Activated effector memory CD4-positive, alpha-beta T cell treated with Interleukin-2 at 50 U/mL for 16 hours (primary cell): ENCODE measurements at places on chromosomes 16 and 17.

- no peak for DNase-seq
Observed at GRCh38 chr16:59148056-59148768, 414.1 kb upstream of the GOT2 start.

DNA sequence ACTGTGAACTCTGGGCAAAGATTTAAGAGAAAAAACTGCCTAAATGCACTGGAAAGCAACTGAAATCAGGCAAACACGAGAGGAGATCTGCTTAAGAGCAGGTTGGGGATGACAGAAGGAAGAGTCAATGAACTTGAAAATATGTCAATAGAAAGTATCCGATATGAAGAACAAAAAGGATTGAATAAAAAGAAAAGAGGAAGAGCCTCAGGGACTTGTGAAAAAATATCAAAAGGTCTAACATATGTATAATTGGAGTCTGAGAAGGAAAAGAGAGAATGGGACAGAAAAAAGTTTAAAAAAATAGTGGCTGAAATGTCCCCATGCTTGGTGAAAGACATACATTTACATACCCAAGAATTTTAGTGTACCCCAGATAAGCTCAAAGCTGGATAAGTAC, 195.5 kb downstream of the COPRS start:
- DNase-seq = no peak

GRCh38 chr16:74501484-74502478, 80.5 kb upstream of the CLEC18B start:
- no peak for DNase-seq

- no peak for DNase-seq
Observed at GRCh38 chr17:52885882-52886281, 727.4 kb upstream of the CA10 start.

GRCh38 chr16:53761962-53762703, 58.2 kb downstream of the FTO start:
- no peak for DNase-seq

DNA sequence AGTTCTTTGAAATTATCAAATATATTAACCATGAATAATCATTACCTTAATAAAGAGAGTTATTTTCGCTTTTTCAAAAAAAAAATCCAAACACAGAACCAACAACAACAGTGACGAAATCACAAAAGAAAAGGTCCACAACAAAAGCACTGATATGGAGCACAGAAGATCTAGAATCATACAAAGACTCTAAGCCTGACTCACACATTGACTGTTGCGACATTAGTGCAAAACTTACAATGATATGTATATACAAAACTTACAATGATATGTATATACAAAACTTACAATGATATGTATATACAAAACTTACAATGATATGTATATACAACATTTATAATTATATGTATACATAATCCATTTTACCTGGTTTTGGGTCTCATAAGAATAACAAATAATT, 117.7 kb downstream of the USP22 start:
- DNase-seq = no peak

DNA sequence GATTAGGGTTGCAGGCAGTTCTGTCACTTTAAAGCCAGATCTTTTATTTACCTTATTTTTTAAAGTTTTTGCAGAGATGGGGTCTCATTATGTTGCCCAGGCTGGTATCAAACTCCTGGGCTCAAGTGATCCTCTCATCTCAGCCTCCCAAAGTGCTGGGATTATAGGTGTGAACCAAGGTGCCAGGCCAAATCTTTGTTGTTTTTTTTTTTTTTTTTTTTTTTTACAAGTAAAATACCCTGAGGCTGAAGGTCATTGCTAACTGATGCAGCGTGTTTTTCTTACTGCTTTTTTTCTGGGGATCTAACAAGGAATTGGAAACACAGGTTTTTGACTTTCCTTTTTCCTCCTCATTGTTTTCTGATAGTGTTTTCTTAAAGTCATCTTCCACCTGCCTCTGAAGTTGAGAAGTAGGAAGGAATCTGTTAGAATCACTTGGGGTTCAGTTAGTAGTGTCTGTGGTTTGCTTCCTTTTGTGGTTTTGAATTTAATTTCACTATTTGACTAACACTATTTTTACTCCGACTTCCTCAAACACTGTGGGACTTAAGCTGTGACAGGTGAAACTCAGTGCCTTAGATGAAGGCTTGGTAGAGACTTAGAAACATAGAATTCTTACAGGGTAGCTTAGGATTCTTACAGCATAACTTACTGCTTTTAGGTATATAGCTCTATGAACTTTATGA, 22.2 kb downstream of the CLTC start:
- no peak for DNase-seq

DNA sequence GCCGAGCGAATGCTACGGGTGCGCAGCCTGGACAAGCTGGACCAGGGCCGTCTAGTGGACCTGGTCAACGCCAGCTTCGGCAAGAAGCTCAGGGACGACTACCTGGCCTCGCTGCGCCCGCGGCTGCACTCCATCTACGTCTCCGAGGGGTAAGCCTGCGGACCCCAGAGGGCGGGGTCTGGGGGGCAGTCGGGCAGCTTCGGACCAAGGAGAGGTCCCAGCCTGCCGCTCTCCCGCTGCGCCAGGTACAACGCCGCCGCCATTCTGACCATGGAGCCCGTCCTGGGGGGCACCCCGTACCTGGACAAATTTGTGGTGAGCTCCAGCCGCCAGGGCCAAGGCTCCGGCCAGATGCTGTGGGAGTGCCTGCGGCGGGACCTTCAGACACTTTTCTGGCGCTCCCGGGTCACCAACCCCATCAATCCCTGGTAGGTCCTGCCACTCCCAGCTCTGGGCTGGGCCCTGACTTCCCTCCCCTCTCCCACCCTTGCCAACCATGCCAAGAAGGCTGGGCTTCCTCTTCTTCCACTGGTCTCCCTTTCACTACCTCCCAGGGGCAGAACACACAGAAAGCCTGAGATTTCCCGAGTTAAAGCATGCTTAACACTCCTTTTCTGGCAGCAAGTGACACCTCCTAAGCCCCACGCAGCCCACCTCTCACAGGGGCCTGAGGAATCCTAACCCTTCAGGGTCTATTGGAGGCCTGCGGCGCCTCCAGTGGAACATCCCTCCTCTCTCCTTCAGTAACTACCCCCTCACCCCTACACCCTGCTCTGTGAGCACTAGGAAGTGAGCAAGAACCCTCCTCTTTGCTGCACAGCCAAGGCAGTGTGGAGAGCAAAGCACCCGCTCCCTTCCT, 3.2 kb downstream of the NAGS start:
- no peak for DNase-seq

DNA sequence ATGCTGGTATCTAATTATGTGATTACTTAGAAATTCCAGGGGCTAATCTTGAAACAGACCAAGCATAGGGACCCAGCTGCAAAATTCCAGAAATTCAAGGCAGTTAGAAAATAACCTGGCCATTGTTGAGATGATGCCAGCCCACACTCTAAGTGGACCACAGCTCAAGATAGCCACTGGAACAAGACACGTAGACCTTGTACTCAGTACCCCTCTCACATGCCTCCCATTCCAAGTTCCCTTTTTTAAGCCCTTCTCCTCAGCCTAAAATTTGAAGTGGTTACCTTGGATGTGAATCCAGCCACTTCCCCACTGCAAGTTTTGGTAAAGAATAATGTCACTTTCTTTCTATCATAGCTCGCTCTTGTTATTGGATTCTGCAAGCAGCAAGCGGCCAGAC, 4.1 kb upstream of the ZNF19 start:
- no peak for DNase-seq

DNA sequence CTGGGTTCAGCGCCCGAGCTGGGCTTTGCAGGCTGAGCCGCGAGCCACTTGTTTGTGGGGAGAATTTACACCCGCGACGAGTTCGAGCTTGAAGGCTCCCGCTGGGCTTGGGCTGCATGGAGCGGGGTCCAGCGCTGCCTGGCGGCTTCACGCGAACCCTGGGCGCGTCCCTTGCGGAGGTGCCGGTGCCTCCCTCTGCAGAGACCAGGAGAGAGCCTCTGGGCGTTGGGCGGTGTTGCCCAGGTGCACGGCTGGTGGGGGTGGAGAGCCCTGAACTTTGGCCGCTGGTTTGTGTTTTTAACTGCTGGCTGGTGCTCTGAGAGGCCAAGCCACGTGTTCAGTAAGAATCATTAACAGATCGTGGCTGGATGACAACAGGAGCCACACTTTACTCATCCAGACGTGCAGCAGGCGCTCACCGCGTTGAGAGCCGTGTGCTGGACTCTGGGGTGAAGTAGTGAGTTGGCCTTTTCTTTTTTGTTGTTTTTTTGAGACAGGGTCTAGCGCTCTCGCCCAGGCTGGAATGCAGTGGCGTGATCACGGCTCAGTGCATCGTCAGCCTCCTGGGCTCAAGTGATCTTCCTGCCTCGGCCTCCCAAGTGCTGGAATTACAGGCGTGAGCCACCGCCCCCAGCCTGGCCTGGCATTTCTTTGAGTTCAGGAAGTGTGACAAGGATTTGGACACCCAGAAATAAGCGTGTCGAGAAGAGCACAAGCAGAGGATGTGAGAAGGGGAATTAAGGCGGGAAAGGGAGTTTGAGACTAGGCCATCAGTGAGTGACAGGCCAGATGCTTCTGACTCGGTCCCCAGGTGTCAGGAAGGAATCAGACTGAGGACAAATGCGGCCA, 827 bp downstream of the CDK10 start:
- DNase-seq = no peak

DNA sequence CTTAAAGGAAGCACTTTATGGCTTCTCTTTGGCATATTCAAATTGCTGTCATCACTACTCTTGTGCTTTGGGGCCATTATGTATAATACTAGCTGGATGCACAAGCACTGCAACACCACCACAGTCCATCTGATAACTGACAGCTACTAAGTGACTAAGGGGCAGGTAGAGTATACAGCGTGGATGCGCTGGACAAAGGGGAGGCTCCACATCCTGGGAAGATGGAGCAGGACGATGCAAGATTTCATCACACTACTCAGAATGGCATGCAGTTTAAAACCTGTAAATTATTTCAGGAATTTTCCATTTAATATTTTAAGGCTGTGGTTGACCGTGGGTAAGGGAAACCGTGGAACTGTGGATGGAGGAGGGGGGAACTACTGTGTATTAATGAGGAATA, 25.0 kb downstream of the MPRIP start:
- DNase-seq = no peak

GRCh38 chr17:13268791-13269595, 251.2 kb upstream of the ELAC2 start:
- DNase-seq = no peak

- no peak for DNase-seq
Observed at GRCh38 chr16:49675413-49675812, 180.5 kb downstream of the ZNF423 start.

GRCh38 chr16:29877266-29877961, 14.4 kb upstream of the CDIPT start:
- peak; percentile 2 for DNase-seq

GRCh38 chr17:42586514-42587230, 9.1 kb upstream of the PSMC3IP start:
- DNase-seq = no peak

- no peak for DNase-seq
Observed at GRCh38 chr17:42243493-42243982, 32.7 kb downstream of the STAT5B start.

DNA sequence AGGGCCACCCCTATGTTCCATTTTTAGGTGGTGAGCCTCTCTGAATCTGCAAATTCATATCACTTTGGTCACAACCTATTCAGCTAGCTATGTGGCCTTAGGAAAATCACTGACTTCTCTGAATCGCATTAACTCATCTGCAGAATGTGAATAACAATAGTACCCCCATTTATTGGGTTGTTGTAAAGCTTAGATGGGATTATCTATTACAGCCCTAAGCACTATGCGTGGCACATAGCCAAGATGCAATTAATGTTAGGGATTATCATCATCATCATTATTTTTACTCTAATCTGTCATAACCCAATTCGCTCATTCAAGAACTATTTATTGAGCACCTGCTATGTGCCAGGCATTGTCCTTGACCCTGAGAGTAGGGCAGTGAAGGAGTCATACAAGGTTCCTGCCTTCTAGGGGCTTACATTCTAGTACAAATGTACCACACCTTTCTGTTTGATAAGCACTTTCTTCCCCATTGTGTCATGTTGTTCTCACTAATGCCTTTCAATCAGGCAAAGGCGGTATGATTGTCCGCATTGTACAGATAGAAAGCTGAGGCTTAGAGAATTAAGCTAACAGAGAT, 38.5 kb downstream of the CHD9 start:
- no peak for DNase-seq

DNA sequence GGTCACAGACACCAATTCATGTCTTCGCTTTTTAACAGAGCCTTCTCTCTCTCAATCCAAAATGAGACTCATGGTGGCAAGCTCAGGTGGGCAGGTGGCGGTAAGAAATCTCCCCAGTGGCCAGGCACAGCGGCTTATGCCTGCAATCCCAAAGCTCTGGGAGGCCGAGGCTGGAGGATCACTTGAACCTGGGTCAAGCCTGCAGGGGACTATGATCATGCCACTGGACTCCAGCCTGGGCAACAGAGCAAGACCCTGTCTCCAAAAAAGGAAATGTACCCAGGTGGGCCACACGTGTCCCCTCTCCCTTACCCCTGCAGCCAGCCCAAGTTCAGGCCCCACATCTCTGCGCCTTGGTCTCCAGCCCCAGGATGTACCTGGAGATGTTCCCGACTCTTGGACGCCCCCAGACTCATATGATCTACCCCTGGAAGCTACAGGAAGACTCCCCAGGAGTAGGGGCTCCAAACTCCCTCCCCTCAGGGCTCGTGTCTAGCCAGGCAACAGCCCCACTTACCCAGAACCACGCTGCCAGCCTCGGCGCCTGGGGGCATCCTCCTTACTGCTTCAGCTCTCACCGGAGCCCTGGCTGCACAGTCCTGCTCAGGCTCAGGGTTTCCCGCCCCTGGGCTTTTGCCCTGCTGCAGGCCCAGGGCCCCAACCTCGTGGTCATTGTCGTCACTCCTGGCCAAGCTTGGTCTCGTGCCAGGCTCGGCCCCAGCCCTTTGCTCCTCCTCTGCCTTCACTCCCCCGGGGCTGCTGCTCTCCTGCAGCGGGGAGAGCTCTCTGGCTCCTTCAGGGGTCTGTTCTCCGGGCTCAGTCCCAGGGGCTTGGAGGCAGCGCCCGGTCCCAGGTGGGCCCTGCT, 16.2 kb downstream of the MYLK3 start:
- no peak for DNase-seq

GRCh38 chr16:4388271-4389021, 16.8 kb downstream of the VASN start:
- no peak for DNase-seq

- no peak for DNase-seq
Observed at GRCh38 chr16:70478912-70479341, 24.5 kb downstream of the FCSK start.

DNA sequence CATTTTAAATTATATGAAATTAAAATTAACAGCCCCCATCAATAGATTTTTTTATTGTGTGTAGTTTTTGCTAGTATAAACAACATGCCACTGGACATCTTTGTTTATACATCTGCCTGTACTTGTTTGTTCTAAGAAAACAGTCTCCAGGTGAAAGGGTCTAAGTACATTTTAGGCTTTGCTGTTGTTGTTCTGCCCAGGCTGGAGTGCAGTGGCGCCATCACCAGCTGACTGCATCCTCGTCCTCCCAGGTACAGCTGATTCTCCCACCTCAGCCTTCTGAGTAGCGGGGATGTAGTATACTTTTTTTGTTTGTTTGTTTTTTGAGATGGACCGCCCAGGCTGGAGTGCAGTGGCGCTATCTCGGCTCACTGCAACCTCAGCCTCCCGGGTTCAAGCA, 25.5 kb downstream of the C17orf58 start:
- DNase-seq = no peak

GRCh38 chr17:17712268-17712924, 31.1 kb downstream of the RAI1 start:
- DNase-seq = no peak
